GM10248 (cell line): ENCODE measurements at places on chromosomes 7 and 10.

DNA sequence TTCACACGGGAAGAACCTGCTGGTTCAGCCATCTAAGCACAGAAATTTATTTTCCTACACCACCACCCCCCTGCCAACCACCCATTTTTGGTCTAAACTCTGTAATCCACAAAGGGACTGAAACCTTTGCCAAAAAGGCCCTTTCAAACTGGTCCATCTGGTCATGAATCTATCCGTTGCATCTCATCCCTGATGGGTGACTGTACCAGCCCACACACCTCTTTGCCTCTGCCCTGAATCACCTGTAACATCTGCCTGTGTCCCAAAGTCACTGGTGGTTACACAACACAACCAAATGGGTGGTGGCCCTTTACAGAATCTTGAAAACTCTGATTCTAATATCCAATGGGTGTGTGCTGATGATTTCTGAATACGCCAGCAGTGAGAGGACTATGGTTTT lies 503.4 kb downstream of the PARD3 start:
- DNase-seq = no peak

- no peak for DNase-seq
Observed at GRCh38 chr10:856416-857157, 74.9 kb downstream of the LARP4B start.

DNA sequence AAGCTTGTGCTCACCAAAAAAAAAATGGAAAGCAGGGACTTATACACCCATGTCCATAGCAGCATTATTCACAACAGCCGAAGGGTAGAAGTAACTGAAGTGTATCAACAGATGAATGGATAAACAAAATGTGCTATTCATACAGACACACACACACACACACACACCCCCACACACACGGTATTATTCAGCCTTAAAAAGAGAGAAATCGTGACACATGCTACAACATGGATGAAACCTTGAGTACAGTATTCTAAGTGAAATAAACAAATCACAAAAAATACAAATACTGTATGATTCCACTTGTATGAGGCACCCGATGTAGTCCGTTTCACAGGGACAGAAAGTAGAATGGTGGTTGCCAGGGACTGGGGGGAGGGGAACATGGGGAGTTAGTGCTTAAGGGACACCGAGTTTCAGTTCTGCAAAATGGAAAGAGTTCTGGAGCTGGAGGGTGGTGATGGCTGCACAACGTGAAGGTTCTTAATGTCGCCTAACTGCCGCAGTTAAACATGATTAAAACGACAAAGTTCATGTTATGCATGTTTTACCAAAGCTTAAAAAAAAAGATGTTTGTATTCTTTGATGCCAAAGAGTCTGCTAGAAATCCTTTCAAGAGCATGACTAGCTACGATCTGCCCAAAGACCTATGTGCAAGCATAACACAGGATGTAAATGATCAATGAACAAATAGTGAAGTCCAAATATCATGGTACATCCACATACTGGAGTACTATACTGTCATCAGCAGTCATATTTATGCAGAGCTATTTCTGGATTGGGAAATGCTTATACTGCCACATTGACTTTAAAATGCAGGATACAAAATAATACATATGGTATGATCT lies 7.2 kb downstream of the TNS3 start:
- DNase-seq = no peak

- DNase-seq = peak; percentile 41
Observed at GRCh38 chr10:122567056-122567660, 6.6 kb downstream of the DMBT1 start.

- DNase-seq = peak; percentile 4
Observed at GRCh38 chr7:85554236-85555178, 367.7 kb upstream of the SEMA3D start.

GRCh38 chr10:69449841-69450240 lies 1.4 kb upstream of the TSPAN15 start:
- DNase-seq = peak; percentile 45

DNA sequence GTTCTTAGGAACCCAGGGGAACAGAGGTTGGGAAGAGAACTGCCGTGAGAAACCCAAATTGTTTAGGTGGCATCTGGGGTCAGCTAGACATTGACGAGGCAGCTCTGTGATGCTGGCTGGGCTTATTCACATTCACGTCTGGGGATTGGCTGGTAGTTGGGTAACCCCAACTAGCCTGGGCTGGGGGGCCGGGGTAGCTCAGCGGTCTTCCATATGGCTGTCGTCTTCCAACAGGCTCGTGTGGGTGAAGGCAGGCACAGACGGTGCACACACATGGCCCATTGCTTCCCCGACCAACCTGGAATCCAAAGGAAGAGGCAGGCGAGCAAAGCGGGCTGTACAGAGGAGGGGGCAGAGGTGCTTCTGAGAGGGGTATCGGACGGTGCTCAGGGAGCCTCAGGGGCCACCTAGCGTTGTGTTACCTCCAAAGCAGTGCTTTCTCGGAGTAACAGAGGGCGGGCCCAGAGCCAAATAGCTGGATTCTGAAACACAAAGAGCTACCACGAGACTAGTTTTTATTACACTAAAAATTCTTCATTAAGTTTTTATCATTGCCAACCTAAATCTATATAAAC lies 34.5 kb downstream of the MKI67 start:
- DNase-seq = no peak

DNA sequence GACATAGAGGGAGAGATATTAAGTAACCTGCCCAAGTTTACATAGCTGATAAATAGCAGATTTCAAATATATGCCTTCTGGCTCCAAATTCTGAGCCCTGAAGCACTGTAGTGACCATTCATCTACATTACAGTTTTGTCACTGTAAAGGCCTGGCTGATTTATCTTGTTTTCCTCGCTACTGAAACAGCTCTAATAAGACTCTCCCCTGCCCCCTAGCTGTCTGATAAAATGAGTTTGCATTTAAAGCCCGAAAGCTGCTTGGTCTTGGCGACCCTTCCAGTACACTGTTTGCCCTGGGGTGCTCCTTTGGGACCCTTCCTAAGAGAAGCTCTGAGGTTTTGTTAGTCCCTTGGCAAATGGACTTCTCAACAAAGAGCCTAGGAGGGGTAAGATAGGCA lies 59.7 kb upstream of the RAB11FIP2 start:
- DNase-seq = peak; percentile 9

DNA sequence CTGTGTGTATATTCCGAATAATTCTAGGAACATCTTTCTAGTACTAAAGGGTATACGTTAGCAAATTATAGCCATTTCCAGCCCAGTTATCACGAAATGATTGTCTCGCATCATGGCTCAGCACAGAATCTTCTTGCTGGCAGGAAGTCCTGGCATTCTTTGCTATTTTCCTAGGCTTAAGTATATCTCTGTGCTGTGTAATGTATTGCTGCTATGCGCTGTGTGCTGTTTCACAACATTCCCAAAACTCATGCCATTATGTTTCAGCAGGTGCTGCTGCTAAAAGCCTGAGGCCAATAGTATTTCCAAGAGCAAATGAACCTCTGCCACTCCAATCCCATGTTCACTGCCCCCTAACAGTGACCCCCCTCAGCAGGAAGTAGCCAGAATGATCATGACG lies 62.9 kb upstream of the ZNF92 start:
- DNase-seq = no peak

DNA sequence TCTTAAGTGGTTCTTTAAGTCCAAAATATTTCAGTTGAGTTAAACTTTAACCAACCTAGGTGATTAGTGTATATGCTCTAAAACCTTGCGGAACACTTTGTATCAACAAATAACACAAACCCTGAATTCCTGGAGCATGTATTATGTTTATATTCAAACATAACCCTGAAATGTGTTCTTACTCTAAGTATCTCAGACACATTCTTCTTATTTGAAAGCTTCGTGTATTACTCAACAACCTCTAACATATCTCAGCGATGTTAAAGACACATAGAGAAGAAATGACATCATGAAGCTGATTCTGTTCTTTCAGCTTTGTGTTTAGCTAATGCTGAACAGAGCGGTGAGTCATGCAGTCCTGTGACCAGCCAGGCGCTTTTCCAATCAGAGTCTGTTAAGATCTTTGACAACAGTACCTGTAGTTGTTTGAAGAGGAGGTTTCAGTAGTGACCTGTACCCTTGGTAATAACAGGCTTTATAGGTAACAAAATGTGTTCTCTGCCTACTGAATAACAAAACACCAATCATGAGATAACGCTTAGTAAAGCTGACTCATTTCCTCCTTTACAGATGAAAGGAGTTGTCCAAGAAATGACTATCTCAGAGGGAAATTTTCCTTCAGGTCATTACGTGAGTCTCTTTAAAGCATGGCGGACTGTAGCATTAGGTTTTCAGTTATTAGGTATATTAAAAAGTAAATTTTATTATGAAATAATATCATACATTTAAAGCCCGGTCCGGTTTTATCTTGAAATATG lies 67.3 kb upstream of the KLF6 start:
- DNase-seq = peak; percentile 73

GRCh38 chr7:24441314-24442027 lies 131.8 kb upstream of the PALS2 start:
- no peak for DNase-seq

DNA sequence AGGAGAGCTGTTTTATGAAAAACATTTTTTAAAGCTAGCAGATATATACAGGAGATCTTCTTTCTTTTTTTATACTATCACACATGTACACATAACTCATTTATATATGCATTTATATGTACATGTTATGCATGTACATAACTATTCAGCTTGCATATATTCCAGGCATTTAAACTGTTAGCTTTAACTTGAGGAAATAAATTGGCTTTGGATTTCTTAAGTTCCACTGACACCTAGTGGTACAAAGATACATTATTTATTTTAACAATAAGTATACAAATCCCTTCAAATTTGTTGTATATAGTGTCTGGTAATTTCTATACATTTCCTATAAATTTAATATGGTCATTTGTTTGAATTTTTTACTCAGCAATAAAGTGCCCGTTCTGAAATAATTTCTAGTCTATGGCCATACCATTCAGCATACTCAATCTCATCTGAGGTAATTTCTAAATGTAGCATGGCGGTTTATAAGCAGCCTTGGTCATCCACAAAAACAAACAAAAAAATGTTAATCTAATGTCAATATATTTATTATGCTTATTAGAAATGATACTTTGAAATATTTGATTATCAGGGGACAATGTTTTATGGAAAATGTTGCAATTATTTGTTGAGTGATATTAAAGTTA lies 11.6 kb downstream of the ZDHHC6 start:
- DNase-seq = no peak
